NCI-H2081 (cell line): ENCODE measurements at places on chromosomes 12 and 14.

GRCh38 chr12:41205070-41205709 lies 17.1 kb downstream of the PDZRN4 start:
- DNase-seq, result no peak

DNA sequence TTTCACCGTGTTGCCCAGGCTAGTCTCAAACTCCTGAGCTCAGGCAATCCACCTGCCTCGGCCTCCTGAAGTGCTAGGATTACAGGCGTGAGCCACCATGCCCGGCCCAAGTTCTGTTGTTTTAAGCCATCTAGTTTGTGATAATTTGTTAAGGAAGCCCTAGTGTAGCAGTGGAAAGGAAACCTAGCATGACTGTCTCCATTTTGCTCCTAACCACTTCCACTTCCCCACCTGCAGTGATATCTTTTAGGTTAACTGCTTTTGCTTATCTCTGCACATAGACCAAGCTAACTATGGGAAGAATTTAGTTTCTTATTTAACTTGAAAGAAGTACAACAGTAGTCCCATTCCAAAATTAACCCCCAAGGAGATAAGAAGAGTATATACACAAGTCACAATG lies 109.5 kb upstream of the NAP1L1 start:
- no peak for DNase-seq

DNA sequence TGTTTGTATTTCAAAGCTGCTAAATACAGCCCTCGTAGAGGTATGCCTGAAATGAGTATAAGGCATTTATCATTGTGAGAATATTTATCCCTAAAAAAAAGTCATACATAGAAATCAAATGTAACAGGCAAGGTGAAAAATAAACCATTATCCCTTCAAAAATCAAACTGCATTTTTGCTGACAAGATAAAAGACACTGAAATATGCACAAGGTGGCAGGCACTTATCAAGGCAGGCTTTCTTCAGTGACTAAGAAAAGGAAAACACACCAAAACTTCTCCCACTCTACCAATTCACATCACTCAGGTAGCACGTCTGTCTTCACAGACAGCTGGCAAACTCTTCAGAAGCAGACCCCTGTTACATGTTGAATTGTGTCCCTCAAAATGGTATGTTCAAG lies 23.6 kb downstream of the ARMH4 start:
- no peak for DNase-seq

DNA sequence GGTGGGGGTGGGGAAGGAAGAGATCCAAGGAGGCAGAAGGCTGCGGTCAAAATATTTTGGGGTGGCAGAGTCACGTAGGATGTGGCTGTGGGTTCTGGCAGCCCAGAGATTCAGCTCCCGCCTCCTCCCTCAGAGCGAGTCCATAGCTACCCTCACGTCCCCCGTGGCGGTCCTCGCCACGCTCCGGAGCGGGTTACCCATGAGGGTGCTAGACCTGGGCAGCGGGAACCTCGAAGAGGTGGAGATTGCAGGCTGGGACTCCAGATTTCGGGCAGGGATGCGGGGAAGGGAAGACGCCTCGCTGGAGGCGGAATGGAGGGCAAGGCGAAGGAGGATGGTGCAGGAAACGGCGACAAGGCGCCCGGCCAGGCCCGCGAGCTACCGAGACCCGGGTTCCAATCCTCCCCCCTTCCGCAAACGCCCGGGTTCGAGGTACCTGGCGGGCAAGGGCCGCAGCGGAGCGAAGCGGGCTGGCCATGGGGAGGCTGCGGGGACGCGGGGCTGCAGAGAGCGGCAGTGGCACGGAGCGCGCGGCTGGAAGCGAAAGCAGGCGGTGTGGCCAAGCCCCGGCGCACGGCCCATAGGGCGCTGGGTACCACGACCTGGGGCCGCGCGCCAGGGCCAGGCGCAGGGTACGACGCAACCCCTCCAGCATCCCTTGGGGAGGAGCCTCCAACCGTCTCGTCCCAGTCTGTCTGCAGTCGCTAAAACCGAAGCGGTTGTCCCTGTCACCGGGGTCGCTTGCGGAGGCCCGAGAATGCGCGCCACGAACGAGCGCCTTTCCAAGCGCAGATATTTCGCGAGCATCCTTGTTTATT lies 46.2 kb downstream of the BCAT1 start:
- DNase-seq, result no peak

GRCh38 chr12:116257215-116257614 lies 20.3 kb downstream of the MED13L start:
- no peak for DNase-seq

DNA sequence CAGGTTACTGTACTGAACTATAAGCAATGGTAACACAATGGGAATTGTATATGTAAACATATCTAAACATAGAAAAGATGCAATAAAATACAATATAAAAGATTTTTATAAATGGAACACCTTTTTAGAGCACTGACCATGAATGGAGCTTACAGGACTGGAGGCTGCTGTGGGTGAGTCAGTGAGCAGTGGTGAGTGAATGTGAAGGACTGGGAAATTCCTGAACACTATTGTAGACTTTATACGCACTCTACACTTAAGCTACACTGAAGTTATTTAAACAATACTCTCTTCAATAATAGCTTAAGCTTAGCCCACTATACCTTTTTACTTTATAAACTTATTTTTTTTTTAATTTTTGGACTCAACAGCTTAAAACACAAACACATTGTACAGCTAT lies 313.5 kb downstream of the KCNC2 start:
- no peak for DNase-seq
